ENCODE measurements at places on chromosomes 1 and 21. TPM values are rescaled to one million over a fixed set of nuclear protein-coding genes. Genes with fewer than 3 reads are reported as not detected.

LRRC38 gene
- not detected for total RNA-seq

DNA sequence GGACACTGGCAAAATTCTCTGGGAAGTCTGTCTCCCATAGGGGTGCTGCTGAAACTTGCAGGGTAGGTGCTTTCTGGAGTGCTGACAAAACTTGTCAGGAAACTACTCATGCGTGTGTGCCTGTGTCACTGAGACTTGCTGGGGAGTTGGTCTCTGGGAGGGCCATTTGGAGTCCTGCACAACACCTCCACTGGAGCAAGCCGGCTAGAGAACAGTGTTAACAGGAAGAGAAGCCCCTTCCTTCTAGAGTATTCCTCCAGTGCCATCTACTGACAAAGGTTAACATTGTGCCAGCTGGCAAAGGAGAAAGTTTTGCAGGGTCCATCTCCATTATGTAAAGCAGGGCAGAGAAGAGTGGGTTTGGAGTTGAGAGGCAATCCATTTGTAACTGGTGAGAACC, 30.0 kb downstream of the ZMYM4 start:
- peak overlapping the region; percentile 34 for H3K27ac ChIP-seq
- no peaks in the 10 kb centered on the region for H3K36me3 ChIP-seq
- peaks cover 13% of the 10 kb centered on the region for H3K4me1 ChIP-seq

DNA sequence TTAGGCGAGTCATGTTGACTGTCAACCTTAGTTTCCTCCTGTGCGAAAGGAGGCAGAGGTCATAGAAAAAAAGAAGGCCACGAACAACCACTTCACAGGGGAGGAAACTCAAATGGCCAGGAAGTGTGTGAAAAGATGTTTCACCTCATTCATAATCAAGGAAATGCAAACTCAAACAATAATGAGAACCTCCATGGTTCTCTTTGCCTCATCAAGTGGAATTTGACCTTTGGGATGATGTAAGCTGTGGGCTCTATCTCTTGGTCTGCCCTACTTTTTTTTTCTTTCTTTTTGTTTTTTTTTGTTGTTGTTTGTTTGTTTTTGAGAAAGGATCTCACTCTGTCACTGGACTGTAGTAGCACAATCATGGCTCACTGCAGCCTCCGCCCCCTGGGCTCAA, 55.9 kb upstream of the GRHL3 start:
- no peak overlapping the region for H3K4me3 ChIP-seq
- DNase-seq: no peak
- H3K27ac ChIP-seq: no peak overlapping the region
- no peaks in the 10 kb centered on the region for H3K4me1 ChIP-seq
- no peaks in the 10 kb centered on the region for H3K36me3 ChIP-seq

DNA sequence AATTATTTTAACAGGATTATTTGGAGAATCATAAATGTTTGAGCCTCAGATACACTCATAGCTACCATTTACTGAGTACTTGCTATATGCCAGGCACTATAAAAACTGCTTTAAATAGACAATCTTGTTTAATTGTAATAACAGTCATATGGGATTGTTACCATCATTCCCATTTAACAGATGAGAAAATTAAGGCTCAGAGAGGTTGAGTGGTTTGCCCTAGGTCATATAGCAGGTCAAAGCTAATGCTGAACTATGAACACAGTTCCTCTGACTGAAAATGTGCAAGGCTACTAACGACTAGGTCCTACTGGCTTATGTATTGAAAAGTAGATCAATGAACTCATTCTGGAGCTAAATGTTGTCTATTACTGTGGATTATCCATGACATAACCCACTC, 63.4 kb downstream of the DDR2 start:
- H3K4me1 ChIP-seq: peaks cover 8% of the 10 kb centered on the region
- no peak for DNase-seq
- H3K27me3 ChIP-seq: no peaks in the 10 kb centered on the region
- no peaks in the 10 kb centered on the region for H3K36me3 ChIP-seq
- H3K27ac ChIP-seq: peak overlapping the region; percentile 61

GRCh38 chr1:20123722-20124455, 4.6 kb upstream of the PLA2G2D start:
- no peaks in the 10 kb centered on the region for H3K4me1 ChIP-seq
- no peaks in the 10 kb centered on the region for H3K27me3 ChIP-seq
- no peak for DNase-seq
- no peaks in the 10 kb centered on the region for H3K36me3 ChIP-seq
- no peak overlapping the region for H3K4me3 ChIP-seq

- H3K27ac ChIP-seq: no peak overlapping the region
- H3K36me3 ChIP-seq: peaks cover 17% of the 10 kb centered on the region
- H3K4me3 ChIP-seq: peak overlapping the region; percentile 40
- H3K27me3 ChIP-seq: no peaks in the 10 kb centered on the region
- H3K4me1 ChIP-seq: peaks cover 51% of the 10 kb centered on the region
These were observed 312 bp downstream of the KIAA2013 start for GRCh38 chr1:11925938-11926292.

DNA sequence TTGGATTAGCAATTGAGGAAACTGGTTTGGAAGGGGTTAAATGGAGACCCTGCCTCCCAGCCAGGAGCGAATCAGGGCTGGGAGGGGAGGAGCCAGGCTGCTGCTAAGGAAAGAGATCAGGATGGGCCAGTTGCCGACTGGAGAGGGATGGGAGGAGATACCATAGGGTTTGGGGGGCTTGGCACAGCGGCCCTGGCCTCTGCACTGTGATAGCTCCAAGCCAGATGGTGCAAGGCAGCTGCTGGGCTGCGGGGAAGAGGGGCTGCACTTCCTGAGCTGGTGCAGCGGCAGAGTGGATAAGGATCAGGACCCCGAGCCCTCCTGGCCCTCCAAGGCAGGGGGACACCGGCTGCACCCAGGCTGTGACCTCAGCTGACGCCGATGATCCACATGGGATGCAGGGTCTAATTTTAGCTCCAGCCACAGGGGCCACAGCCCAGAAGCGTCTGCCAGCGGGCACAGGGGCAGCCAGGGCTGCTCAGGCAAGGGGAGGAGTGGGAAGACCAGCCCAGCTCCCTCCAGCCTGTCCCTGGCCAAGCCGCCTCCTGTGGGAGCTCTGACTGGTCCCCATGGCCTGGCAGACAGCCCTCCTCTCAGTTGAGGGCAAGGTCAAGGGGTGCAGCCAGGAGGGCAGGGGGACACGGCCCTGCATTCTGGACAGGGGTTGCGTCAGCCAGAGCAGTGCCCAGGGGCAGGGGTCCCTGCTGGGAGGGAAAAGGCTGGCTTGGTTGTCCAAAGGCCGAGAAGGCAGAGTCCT, at the start of gene EXTL1:
TSS of gene EXTL1 (plus strand) at position 129 of the 757 bp plus-strand sequence. CDS start 872 bp downstream, outside the sequence.
- H3K4me3 ChIP-seq: no peak within 1 kb of the TSS
- no peaks in the 10 kb centered on the region for H3K4me1 ChIP-seq
- no peaks in the 10 kb centered on the region for H3K27me3 ChIP-seq

LRRC8B gene
- 27.8 TPM for total RNA-seq

DNA sequence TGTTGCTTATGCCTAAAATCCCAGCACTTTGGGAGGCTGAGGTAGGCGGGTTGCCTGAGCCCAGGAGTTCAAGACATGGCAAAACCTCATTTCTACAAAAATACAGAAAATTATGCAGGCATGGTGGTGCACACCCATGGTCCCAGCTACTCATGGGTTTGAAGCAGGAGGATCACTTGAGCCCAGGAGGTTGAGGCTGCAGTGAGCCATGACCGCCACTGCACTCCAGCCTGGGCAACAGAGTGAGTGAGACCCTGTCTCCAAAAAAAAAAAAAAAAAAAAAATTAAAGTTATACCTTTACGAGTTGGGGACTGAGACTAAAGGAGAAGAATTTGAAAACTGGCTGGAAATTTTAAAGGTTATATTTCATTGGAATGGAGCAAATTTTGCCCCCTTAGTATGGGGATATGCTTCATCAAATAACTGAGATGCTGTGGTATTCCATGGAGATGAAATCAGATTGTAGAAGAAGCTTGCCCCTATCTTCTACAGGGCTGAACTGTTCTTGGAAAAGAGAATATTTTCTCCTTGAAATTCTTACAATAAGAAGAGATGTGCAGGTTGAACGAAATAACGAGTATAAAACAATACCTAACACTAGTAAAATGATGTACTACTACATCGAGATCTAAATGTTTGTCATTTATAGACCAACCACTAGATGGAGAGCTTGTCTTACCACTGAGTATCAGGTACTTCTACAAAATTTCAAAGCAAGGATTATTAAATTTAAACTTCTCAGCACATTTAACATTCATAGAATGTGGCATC, 34.9 kb upstream of the SCYL3 start:
- H3K36me3 ChIP-seq: no peaks in the 10 kb centered on the region
- H3K4me1 ChIP-seq: no peaks in the 10 kb centered on the region
- no peaks in the 10 kb centered on the region for H3K27me3 ChIP-seq
- H3K4me3 ChIP-seq: no peak overlapping the region
- no peak for DNase-seq
